Right cardiac atrium (tissue), 5 donors: ENCODE measurements at places on chromosomes 6 and 20. TPM values are rescaled to one million over a fixed set of nuclear protein-coding genes. Genes with fewer than 3 reads are reported as not detected.
A peak's percentile ranks its signal among the peaks of the same experiment; 100 is the strongest.

GPX5 gene
- not detected for total RNA-seq

DSP gene
- 250 TPM for total RNA-seq

EDN1 gene
- 2.2 TPM for total RNA-seq

DNA sequence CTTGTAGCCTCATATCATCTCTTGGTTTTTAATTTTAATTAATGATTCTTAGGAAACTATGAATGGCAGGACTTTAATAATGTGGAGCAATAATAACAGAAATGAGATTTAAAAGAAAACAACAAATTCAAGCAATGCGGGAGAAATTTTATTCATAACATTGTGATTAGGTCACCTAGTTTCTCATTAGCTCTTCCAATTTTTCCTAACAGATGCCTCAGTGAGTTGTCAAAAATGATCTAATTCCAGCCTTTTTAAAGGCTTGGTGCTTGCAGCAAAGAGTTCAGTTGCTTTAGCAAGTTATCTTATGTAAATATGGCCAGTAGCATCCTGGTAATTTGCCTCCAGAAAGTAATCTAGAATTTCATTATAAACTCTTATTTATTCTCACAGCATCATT lies 20.4 kb downstream of the PDE7B start:
- no peak for DNase-seq

GRCh38 chr20:4949833-4950178 lies 51.5 kb downstream of the SLC23A2 start:
- DNase-seq = no peak

GRCh38 chr20:11001302-11001701 lies 327.5 kb upstream of the JAG1 start:
- no peak for DNase-seq

GRCh38 chr6:4362326-4362725 lies 227.0 kb upstream of the ECI2 start:
- no peak for DNase-seq

GRCh38 chr20:40956542-40957264 lies 71.9 kb upstream of the TOP1 start:
- DNase-seq = no peak

GRCh38 chr6:10886691-10887502 lies at the start of gene SYCP2L:
TSS of gene SYCP2L (plus strand) at chr6:10887052. CDS start at chr6:10887127, 75 bp downstream.
- DNase-seq = peak; percentile 48

GRCh38 chr6:107563694-107564588 lies 74.0 kb downstream of the SOBP start:
- peak; percentile 64 for DNase-seq

DNA sequence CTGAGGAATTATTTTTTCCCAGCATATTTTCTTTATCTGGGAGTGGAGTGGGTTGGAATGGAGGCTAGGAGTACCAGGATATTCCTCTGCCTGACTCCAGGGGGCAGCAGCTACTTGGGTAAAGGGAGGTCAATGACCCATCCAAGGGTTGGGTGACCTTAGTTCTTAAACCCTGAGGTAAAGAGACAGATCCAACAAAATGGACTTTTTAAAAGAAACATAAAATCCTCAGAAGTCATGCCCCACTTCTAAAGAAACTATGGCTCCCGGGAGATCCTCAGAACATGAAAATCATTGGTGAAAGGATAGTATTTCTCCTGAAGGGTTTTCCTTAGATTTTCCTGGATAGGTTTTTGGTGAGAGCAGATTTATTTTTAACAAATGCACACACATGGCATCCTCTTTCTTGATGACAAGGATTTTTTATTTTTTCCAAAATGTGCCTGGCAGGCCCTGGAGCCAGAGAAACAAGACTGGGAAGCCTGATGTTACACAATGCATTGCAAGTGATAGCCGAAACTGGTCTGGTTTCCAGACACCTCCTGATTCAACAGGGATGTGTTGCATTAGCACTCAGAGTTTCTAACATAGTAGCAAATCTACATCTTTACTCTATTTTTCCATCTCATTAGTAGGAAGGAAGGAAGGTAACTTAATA lies 240.9 kb upstream of the BTBD3 start:
- no peak for DNase-seq
